Renal cortex interstitium (tissue), 15 donors: ENCODE measurements at places on chromosomes 4 and X. TPM values are rescaled to one million over a fixed set of nuclear protein-coding genes. Genes with fewer than 3 reads are reported as not detected.

The CXCL10 gene
- polyA plus RNA-seq = 5.1 TPM

The ABCD1 gene
- 9.8 TPM for polyA plus RNA-seq

The STOX2 gene
- polyA plus RNA-seq = 11.3 TPM

The MXRA5 gene
- polyA plus RNA-seq = 5.9 TPM

GRCh38 chrX:30005813-30006212 lies 209.6 kb upstream of the MAGEB2 start:
- no peak for DNase-seq

- DNase-seq = no peak
Measured at GRCh38 chr4:38069271-38069760, 109.1 kb downstream of the PTTG2 start.

GRCh38 chr4:67051000-67051789 lies 494.1 kb downstream of the CENPC start:
- no peak for DNase-seq
